NCI-H187 (cell line): ENCODE measurements at places on chromosomes 16 and 17.

DNA sequence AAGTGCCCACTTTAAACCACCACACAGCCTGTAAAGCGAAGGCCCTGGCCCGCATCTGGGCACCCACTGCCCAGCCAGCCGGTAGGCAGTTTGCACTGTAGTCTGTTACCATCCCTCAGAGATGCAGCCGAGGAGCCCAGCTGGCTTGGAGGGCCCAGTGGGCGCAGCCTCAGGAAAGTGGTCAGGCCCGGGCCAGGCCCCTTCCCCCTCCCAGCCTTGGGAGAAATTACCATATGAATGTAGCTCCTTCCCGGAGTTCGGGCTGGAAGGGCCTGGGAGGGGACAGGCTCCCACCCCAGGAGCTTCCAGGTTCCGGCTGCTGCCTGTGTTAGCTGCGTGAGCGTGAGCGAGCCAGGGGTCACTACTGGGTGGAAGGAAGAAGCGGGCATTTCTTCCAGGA, 325.4 kb downstream of the SEC14L1 start:
- no peak for DNase-seq

DNA sequence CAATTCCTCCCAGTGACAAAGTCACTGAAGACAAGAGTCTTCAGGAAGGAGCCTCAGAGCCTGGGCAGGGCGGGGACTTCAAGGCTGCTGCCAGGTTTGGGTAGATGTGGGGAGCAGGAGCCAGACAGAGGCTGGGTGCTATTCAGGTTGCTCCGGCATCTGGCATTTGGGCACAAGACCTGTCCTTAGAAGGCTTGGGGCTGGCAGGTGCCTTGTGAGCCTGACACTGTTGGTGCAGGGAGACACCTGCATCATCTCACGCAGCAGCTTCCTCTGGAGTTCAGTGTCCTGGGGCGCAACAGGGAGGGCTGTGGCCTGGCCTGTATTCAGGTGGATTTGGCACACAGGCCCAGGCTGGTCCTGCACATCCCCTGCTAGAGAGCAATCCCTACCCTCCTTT, 65.0 kb downstream of the MPRIP start:
- DNase-seq = no peak

GRCh38 chr17:57714665-57715180, 30.4 kb downstream of the CCDC182 start:
- no peak for DNase-seq

DNA sequence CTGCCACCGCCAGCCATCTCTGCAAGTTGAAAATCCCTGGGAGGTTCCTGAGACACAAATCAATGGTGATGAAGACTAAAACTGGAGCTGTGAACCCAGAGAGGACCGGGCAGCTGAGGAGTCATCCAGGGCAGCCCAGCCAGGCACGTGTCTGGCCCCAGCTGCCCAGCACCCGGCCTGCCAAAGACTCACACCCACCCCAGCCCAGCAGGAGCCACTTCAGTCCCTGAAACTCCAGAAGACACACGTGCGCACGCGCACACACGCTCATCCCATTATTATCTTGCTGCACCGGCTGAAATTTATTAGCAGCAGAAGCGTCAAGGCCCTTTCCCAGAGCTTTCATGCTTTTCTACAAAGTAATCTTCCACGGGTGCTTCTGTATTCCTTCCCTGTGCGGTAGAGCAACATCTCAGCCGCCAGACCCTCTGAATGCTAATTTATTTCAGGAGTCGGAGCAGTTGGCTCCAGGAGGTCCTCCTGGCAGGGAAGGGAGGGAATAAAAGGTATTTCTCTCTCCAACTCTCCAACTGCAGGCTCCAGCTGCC, 59.8 kb upstream of the RBFOX3 start:
- DNase-seq = peak; percentile 60

DNA sequence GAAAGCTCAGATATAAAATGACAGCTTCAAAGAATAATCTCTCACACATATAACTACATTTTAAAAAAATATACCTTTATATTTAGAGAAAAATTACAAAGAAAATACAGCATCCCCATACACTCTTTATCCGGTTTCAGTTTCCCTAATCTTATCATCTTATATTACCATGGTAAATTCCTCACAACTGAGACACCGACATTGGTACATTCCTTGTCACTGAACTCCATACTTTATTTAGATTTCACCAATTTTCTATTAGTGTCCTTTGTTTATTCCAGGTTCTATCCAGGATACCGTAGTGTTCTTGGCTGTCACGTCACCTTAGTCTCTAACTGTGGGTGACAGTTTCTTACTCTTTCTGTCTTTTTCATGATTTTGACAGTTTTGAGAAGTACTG, 22.0 kb upstream of the ABCA10 start:
- DNase-seq = no peak
